ENCODE measurements at places on chromosomes 6 and 20. TPM values are rescaled to one million over a fixed set of nuclear protein-coding genes. Genes with fewer than 3 reads are reported as not detected.
A peak's percentile ranks its signal among the peaks of the same experiment; 100 is the strongest.

- H3K4me1 ChIP-seq: no peaks in the 10 kb centered on the region
- H3K27me3 ChIP-seq: peaks cover 5% of the 10 kb centered on the region
- DNase-seq: no peak
- H3K4me3 ChIP-seq: no peak overlapping the region
Measured at GRCh38 chr20:49510562-49511122, 28.2 kb upstream of the KCNB1 start.

Gene GCLC
- polyA plus RNA-seq: 33.8 TPM

- DNase-seq: no peak
- H3K27ac ChIP-seq: no peak overlapping the region
- no peaks in the 10 kb centered on the region for H3K27me3 ChIP-seq
Measured at GRCh38 chr6:3005874-3006273, 6.2 kb downstream of the NQO2 start.

- no peak overlapping the region for H3K4me3 ChIP-seq
- H3K27me3 ChIP-seq: no peaks in the 10 kb centered on the region
- no peaks in the 10 kb centered on the region for H3K4me1 ChIP-seq
- no peaks in the 10 kb centered on the region for H3K36me3 ChIP-seq
- no peak for DNase-seq
- no peak overlapping the region for H3K27ac ChIP-seq
Measured at GRCh38 chr6:81844686-81845085, 92.2 kb upstream of the TENT5A start.

DNA sequence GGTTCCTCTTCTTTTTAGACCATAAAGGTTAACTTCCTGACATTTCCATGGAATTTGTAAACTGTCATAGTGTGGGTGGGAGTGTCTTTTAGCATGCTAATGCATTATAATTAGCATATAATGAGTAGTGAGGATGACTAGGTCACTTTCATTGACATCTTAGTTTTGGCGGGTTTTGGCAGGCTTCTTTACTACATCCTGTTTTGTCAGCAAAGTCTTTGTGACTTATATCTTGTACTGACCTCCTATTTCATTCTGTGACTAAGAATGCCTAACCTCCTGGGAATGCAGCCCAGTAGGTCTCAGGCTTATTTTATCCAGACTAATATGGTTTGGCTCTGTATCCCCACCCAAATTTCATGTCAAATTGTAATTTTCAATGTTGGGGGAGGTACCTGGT, 149.6 kb upstream of the SYNCRIP start:
- no peak overlapping the region for H3K27ac ChIP-seq
- H3K4me3 ChIP-seq: no peak overlapping the region
- no peaks in the 10 kb centered on the region for H3K4me1 ChIP-seq
- no peak for DNase-seq
- H3K27me3 ChIP-seq: no peaks in the 10 kb centered on the region

Gene GRM1
- polyA plus RNA-seq: not detected

GRCh38 chr6:151257985-151258445, 18.2 kb downstream of the AKAP12 start:
- H3K27me3 ChIP-seq: no peaks in the 10 kb centered on the region
- no peak overlapping the region for H3K4me3 ChIP-seq
- H3K27ac ChIP-seq: peak overlapping the region; percentile 24

DNA sequence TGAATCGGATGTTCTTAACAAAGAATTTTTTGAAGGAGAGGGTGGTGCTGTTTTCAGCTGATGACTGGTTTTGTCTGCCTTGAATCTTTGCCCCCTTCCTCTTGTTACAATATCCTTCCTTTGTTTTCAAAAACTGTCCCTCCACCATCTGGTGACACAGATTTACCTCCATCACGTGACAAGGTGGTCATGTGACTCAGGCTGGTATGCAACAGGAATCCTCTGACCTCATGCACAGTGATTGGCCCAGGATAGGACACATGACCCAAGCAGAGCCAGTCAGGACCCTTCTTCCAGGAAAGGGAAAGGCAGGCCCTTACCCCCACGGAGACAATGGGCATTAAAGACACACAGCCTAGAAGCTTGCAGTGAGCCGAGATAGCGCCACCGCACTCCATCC, 84.7 kb upstream of the MC3R start:
- H3K4me1 ChIP-seq: no peaks in the 10 kb centered on the region
- H3K36me3 ChIP-seq: no peaks in the 10 kb centered on the region
- H3K4me3 ChIP-seq: no peak overlapping the region
- H3K27ac ChIP-seq: no peak overlapping the region

Data from spleen (tissue), 13 donors.